ENCODE measurements at places on chromosomes 7 and 10.
A peak's percentile ranks its signal among the peaks of the same experiment; 100 is the strongest.

DNA sequence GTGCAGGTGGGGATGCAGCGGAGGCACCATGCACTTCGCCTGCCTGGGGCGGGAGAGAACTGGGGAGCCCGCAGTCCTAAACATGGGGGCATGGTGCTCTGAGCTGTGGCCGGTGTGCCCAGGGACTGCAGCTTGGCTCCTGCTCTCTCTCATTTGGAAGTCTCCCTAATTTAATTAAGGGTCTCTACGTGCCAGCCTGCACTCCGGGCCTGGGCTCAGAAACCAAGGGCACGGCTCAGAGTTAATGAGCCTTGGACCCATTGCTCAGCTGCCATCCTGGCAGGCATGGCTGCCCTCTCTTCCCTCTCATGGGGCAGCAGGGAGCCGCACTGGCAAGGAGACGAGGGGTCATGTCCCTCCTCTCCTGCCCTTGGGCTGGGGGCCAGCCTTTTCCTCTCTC is 115.6 kb downstream of the CDH23 start:
- DNase-seq = no peak

DNA sequence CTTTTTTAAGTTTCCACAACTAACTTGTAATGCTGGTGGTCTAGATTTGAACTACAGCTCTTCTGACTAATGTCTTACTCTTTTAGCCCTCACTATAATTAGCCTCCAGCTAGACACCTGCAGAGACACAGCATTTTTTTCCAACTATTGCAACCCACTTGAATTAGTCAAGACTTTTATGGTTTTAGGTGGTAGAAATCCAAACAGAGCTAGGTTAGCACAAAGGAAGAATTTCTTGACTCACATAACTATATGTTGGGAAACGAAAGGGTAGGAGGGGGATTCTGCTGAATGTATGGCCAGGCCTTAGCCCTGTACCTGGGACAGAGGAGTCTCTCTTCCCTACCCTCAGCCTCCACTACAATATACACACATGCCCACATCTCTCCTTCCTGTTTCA is 586.1 kb downstream of the INHBA start:
- peak; percentile 63 for DNase-seq

GRCh38 chr7:96495751-96496216 is 173.9 kb upstream of the SLC25A13 start:
- DNase-seq = peak; percentile 29

- peak; percentile 75 for DNase-seq
Measured at GRCh38 chr7:2451171-2452073, 24.8 kb downstream of the GRIFIN start.

DNA sequence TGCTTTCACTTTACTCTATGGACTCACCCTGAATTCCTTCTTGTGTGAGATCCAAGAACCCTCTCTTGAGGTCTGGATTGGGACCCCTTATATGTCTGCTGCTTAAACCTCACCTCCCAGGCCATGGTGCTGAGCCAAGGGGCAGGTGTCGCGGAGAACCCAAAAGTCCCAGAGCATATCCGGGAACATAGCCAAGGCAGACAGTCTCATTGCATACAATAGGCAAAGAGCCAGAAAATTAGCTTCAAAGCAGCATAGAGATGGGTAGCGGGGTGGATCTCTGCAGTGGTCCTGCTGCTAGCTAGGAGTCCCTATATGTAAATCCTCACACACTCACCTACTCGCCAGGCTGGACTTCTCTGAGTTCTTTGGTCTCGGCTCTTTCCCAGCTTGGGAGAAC is 5.5 kb downstream of the CCL24 start:
- DNase-seq = peak; percentile 48

DNA sequence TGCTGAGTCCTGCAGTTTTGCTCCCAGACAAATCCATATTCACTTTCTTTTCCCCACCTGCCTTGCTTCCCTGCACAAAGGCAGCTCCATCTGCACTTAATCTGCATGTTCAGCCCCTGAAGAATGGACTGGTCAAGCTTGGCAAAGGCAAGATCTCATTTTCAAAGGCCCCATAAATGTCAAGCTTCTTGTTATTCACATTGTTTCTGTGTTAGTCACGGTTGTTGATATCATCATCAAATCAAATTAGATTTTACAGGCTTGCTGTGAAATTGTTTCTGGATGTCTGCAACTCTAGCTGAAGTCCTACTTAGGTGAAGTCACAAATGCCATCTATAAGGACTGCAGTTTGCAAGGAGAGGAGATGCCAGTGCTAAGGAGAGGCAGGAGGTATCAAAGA is 91.0 kb downstream of the GPAM start:
- DNase-seq = no peak

DNA sequence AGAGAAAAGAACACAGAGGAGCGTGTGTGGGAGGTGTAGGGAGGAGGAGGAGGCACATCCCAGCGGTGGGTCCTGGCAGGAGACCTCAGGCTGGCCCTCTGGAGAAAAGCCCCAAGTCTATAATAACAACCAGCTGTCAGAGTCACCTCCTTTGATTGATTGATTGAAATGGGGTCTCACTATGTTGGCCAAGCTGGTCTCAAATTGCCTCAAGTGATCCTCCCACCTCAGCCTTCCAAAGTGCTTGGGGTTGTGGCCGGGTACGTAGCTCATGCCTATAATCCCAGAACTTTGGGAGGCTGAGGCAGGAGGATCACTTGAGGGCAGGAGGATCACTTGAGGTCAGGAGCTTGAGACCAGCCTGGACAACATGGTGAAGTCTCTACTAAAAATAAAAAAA is 103.0 kb upstream of the ANLN start:
- DNase-seq = no peak

GRCh38 chr7:97149843-97150242 is 32.3 kb downstream of the SDHAF3 start:
- no peak for DNase-seq

DNA sequence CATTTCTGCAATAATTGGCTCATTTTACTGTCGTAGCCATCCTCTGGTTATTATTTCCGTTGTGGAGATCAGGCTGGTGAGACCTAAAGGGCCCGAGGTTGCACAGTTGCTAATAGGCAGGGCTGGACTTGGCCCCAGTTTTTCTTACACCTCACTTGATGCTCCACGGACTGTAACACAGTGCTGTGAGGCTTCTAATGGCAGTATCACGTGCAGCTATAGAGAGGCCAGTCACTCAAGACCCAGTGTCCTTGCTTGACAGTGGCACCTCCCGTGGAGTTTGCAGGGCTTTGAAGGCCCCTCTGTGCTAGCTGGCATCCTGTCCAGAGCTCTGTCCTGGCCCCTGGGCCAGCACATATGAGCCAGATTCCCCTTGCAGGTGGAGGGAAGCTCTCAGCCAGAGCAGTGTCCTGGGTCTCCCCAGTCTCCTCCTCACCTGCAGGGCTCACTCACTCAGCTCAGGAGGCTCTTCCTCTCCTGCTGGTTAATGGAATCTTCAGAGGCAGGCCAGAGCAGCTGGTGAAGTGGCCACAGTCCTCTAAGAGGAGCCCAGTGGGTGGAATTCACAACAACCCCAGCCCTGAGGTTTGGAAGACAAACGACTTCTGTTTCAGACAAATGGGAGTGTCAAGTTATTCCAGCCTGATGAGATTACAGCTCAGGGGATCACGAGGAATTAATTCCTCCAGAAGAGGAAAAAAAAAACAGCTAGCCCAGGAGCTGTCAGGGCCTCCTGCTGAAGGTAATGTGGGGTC is 114.2 kb upstream of the FAM180A start:
- no peak for DNase-seq

DNA sequence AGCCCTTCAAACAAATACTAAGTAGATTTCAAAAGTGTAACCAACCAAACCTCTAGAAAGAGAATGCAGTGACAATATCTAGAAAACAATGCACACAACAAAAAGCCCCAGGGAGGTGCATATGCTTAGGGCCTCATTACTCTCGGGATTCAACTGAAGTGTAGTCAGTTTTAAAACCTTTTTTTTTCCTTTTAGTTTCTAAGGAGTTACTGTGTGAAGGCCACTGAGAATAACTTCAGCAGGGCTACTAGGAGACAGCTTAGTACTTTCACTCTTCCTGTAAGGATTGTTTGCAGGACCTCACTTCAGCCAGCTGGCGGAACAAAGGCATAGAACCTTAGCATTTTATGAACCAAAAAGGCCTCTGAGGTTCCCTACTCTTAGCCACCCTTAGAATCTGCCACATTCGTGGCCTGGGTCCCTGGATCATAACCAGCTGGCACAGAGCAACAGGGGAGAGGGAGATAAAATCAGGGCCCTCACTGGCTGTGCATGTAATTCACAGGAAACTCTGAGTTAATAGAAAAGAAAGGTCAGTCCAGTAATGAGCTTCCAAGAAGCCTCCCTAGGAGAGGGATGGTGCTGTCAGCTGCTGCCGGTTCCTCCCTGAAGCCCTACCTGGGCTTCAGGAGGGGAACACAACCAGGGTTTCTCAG is 3.6 kb downstream of the VOPP1 start:
- no peak for DNase-seq

GRCh38 chr10:63921908-63922467 is 400.8 kb downstream of the REEP3 start:
- DNase-seq = no peak

DNA sequence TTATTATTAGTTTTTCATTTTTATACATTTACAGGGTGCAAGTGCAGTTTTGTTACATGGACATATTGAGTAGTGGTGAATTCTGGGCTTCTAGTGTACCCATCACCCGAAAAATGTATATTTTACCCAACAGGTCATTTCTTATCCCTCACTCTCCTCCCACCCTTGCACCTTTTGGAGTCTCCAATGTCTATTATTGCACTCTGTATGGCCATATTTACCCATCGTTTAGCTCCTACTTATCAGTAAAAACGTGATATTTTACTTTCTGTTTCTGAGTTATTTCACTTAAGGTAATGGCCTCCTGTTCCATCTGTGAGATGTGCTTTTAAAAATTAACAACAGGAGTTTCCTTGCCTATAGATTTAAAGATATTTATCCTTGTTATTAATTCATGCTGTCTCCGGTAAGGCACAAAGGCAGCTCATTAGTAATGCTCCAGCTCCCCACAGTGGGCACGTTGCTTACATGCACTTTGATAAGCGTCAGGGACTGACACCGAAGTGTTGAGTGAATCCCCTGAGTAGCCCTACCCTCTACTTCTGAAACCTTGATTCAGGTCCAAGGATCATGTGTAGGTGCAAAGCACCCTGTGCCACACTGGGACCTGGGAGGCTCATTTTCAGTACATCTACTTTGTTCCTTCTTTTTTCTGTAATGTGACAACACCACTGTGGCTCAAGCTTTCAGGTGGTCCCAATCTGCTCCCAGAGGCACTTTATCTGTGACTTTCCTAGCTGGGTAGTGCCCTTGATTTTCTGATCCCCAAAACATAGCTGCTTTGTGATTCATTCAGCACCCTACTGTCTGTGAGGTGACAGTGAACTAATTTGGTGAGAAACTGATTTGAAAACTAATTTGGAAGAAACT is 27.3 kb downstream of the HYAL4 start:
- peak; percentile 72 for DNase-seq

- no peak for DNase-seq
Measured at GRCh38 chr10:30738416-30738815, 108.9 kb upstream of the LYZL2 start.

DNA sequence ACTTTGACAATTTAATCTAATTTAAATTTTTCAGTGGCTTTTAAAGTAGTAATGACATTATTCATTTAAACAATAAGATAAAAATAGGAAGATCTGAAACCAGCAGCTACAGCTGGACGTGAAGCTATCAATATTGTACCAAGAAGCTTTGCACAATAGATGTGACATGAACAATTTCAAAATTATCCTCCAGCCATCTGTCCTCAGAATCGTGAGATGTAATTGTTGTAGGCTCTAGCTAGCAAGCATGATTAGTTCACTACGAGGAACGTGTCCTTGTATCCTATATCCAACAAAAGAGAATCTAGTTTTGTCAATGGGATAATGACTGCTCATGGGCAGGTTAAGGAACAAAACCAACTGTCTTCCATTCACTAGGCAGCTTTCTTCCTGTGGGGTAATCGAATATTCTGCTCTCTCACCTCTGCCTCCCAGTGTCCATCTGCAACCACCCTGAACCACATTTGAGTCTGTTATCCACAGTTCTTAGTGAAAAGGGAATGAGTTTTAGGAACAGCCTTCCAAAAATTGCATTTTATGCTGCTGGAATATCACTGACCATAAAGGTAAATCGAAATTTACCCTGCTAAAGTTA is 247.3 kb downstream of the PARD3 start:
- no peak for DNase-seq

- peak; percentile 23 for DNase-seq
Measured at GRCh38 chr7:46603780-46604179, 682.7 kb upstream of the IGFBP3 start.

DNA sequence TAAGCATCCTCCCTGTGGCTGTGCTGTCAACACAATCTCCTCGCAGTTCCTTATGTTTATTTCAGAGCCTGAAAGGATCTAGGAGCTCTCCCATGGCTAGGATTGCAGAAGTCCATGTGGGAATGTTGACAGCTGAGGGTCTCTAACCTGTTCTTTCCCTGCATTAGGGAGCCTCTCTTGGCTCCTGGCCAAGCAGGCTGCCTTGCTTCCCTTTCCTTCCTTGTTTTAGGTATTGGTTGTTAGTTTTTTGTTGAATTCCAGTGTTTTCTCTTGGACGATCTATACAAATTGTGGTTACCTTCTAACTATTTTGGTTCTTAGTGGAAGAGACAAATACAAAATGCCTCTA is 171.8 kb downstream of the MLLT10 start:
- no peak for DNase-seq

- no peak for DNase-seq
Measured at GRCh38 chr7:110522061-110522760, 568.7 kb upstream of the LRRN3 start.

- DNase-seq = no peak
Measured at GRCh38 chr7:41463770-41464470, 239.0 kb downstream of the INHBA start.

DNA sequence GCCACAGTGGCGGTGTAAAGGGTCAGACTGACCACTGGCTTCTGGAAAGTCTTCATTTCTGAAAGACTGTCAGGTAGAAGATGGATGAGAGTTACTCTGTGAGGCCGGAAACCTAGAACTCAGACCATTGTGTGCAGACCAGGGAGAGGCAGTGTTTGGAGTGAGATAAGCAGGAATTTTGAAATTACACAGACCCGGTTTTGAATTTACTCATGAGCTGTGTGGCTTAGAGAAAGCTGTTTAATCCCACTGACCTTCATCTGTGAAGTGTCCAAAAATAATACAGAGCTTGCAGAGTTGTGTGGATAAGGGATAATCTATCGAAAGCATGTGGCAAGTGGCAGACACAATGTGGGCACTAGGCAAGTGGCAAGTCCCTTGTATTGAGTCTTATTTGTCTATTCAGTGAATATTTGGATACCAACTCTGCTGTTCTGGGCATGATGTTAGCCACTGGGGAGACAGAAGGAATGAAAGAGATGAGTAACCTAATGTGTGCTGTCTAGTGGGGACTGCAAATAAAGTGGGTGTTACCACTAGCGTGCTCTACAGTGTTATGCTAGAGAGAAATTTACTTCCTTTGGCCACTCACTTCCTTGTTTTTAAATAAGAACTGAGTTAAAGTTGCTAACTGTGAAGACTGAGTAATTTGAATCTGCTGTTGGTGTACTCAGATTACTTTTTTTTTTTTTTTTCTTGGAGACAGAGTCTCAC is 69.4 kb downstream of the KIAA1217 start:
- no peak for DNase-seq
